Inflammatory macrophage treated with lipopolysaccharide for 4 hours (primary cell): ENCODE measurements at places on chromosomes 3 and 15.

DNA sequence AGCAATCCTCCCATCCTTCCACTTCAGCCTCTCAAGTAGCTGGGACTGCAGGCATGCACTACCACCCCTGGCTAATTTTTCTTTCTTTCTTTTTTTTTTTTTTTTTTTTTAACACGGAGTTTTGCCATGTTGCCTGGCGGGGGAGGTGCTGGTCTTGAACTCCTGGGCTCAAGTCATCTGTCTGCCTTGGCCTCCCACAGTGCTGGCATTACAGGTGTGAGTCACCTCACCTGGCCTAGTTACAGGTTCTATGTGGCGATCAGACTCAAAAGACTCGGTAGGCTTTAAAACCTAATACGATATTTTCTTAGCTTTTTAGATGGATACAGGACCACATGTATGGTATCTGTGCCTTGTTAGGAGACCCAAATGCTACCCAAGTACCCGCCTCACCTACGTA is 14.0 kb upstream of the SLC25A26 start:
- no peak for DNase-seq

GRCh38 chr3:136708333-136708985 is 43.7 kb downstream of the STAG1 start:
- DNase-seq = peak; percentile 71

DNA sequence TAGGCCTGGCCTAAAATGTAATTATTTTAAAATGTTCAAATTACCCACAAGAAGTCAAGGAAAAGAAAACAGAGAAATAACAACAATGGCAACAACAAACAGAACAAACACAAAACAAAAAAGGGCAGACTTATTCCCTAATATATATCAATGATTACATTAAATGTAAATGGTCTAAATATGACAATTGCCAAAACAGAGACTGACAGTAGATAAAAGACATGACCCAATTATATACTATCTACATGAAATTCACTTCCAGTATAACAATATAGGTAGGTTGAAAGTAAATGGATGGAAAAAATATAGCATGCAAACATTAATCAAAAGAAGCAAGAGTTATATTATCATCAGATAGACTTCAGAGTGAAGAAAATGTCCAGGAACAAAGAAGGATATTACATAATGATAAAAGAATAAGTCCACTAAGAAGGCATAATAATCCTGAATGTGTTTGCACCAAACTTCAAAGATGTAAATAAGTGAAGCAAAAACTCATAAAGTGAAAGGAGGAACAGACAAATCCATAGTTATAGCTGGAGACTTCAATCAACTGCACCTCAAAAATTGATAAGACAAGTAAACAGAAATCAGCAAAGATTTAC is 6.5 kb downstream of the SEC22C start:
- DNase-seq = no peak

GRCh38 chr3:125062904-125063618 is 7.3 kb upstream of the HEG1 start:
- DNase-seq = no peak

- DNase-seq = peak; percentile 1
Measured at GRCh38 chr15:70672081-70672480, 91.3 kb downstream of the UACA start.

DNA sequence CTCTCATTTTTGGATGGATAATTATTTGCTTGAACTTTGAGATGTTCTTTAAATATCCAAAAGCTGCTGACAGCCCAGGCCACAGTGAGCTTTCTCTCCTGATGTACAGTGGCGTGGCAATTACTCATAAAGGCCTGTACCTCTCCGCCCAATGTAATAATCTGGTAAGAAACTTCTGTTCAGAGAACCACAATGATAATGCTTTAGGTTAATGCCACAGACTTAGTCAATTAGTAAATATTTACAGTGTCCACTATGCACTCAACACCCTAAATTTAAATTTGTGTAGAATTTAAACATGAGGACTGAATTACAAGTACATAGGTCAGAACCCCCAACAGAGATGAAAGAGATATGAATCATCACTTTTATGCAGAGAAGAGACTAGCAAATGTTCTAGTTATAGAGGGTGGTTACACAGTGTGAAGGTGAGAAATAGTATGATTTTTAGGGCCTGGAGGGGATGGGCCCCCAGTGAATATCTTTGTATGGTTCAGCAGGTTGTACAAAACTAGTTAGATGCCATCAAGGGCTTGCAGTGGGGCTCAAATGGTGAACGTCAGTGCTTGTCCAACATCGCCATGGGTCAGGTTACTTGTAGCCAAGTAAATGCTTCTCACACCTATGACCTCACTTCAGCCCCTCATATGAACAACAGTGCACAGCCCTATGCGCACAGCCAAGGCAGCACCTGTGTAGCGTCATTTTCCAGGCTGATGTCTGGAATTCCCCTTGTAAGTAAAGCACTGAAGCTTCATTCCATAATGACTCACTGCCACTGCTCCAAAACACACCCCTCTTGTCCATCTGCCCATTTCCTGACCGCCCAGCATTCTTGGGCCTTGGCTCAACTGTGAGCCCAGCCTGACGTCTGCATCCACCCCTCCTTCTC is 13.3 kb downstream of the ABHD2 start:
- DNase-seq = no peak

- DNase-seq = no peak
Measured at GRCh38 chr3:45992133-45992729, 3.4 kb downstream of the FYCO1 start.

- no peak for DNase-seq
Measured at GRCh38 chr3:53643757-53644156, 149.3 kb downstream of the CACNA1D start.

DNA sequence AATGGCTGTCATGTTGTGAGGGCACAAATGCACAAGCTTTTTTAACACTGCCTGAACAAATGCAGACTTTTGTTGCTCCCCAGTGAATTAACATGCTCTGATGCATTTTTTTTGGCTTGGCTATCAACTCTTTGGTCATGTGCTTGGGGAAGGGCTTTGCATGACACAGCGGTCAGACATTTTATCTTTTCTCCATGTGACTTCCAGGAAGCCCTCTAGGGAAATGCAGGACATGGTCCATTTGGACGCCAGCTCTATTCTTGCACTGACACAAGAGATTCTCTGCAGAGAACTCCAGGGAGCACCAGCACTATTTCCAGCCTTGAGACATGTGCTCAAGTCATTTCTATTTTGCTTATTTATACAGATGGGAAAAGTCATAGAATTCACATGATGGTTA is 46.2 kb downstream of the NEK11 start:
- DNase-seq = no peak

GRCh38 chr3:138609898-138610266 is 1.3 kb downstream of the FAIM start:
- DNase-seq = no peak

DNA sequence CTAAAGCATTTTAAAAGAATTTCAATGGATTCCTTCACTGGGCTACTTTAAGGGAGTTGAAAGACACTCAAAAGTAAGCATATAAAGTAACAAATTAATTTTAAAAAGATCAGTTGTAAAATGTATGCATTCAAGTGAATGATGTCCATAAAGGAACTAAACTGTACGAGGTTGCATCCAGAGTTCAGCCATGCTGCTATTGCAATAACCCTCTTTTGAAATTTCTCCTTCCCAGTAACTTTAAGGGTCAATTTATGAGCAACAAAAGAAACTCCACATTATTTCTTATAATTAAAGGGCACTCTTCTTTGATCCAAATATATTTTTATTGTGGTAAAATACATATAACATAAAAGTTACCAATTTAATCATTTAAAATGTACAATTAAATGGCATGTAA is 22.9 kb downstream of the BTLA start:
- peak; percentile 60 for DNase-seq

- DNase-seq = no peak
Measured at GRCh38 chr15:34942363-34942762, 27.2 kb downstream of the AQR start.

DNA sequence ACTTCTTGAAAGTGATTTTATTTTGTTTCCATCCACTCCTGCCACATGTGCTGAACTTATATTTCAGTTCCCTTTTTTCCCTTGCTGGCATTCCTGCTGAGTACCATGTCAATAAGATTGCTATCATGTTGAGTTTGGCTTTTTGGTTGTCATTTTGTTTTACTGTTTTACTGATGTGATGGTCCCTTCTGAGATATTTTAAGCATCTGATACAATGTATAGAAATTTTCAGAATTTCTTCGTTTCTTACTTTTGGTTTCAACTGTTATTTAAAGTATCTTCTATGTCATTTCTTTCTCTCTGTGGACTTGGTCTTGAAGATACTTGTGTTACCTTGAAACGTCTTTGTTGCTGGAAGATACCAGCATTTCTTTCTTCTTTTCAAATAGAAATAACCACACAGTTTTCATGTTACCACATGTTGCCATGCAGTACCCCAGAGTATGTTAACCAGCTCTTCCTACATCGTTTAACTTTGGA is 14.1 kb downstream of the SIDT1 start:
- peak; percentile 1 for DNase-seq

DNA sequence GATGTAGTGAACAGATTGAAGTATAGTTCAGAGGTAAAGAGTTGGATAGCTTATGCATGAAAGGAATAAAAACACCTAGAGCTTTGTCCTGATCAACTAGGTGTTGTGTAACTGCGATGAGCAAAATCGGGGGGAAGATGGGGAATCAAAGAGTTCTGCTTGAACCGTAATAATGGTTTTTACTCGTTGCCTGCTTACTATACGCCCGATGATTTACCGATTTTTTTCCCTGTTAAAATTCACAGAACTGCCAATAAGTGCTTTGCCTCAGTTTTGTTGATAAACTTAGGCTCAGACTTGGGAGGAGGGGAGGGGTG is 783 bp upstream of the DNAJB11 start:
- DNase-seq = no peak

GRCh38 chr15:78398076-78398825 is 39.8 kb upstream of the IREB2 start:
- no peak for DNase-seq

GRCh38 chr3:122067214-122067550 is 12.0 kb downstream of the CD86 start:
- peak; percentile 87 for DNase-seq

DNA sequence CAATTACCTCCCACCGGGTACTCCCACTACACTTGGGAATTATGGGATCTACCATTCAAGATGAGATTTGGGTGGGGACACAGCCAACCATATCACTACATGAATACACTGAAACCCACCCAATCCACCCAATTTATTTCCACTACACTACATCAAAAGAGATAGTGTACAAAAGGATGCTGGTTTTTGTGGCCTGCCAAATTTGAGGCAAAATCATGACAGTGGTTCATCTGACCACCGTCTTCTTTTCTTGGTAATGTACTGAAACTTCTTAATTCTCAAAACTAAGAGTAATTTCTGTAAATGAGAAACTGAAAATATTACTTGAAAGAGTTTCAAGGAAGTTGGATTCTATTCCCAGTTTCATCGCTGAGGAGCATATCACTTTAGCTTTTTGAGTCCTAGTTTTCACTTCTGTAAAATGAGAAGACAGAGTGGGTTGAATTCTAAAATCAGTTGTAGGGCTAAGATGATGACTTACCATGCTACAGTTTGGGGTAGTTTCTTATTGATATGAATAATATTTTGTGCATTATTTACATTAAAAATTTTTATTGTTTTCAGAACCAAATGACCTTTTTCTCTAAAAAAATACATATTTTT is 360.4 kb upstream of the CNTN6 start:
- no peak for DNase-seq

- no peak for DNase-seq
Measured at GRCh38 chr3:87145553-87145952, 81.6 kb upstream of the CHMP2B start.

GRCh38 chr15:43232289-43232874 is 11.6 kb upstream of the EPB42 start:
- no peak for DNase-seq

DNA sequence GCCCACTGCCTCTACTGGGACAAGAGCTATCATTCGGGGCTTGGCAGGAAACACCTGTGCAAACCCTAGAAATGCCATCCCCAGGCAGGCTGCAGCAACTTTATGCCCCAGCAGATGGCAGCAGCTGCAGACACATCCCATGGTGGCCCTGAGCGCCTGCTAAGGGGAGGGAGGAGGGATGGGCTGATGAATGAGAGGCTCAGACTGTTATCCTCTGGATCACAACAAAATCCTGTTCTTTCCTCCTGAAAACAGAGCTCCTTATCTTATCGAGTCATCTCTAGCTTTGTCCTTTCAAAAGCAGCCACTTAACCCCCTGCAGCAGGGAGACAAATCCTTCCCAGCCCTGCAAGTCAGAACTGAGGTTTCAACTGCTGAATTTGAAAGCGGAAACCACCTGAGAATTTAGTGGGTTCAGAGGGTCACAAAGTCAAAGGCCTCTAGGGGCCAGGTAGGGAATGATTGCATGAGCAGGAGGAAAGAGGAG is 90.6 kb upstream of the PROK2 start:
- peak; percentile 72 for DNase-seq

DNA sequence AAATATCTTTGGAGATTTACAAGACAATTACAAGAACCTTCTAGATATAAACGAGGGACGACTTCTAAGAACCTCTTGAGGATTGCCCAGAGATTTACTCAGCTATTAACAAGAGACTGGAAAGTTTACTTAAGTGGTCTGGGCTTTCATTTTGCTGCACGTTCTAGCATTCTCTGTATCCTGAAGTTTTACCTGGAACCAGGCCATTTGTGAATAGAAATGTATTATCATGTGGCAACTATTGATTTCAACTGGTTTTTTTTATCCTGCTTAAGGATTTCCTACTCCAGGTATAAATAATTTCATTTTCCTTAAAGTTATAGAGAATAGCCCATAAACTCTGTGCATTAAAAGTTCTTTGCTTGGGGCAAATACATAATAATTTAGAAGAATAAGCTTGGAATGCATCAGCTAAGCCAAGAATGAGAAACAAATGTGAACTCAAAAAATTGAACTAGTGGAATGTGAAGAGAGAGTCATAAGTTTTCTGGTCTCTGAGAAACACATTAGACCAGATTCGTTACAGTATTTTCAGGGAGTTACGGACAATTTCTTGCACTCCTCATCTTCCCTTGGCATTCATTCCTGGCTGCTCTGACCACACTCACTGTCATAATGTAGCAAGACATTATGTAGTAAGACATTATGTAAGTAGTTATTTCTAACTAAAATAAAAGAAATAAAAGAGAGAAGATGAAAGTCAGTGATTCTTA is 1.3 kb downstream of the AQP9 start:
- DNase-seq = peak; percentile 25

- DNase-seq = no peak
Measured at GRCh38 chr15:71112429-71112828, 2.8 kb upstream of the THSD4 start.

DNA sequence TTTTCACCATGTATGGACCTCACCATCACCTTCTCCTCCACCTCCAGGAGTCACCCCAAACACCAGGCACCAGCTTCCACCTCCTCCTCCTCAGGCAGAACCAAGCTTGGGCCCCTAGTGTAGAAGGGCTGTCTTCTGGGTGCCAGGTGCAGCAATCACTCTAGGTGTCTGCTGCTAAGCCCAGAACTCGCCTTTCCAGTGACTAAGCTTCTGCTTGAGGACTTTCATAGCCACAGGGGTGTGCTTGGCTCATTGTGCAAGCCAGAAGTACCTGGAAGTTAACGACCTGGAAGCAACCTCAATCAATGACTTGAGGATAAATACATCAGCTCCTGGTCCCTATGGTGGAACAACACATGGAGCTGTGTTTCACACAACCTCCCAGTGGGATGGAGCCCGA is 49.8 kb upstream of the PXYLP1 start:
- DNase-seq = no peak
